ENCODE measurements at places on chromosomes 16 and 17.
A peak's percentile ranks its signal among the peaks of the same experiment; 100 is the strongest.

- no peak for DNase-seq
Measured at GRCh38 chr16:65662256-65662655, 540.4 kb upstream of the CDH11 start.

DNA sequence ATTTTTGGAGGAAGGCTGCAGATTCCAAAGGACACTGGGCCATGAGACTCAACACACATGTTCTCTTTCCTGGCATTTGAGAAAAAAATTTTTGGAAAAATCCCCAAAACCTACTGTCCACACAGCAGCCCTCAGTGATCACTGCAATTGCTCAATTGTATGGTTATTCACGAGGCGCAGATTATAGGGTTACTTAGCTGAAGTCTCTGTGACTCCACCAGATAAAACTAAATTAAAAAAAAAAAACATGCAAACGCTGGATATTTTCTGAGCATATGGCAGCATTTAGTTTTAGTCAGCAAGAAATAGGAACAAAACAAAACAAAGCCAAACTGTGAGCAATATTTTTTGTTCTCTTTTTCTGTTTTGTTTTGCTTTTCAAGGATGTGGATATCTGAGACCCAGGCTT lies 83.8 kb upstream of the FAM20A start:
- no peak for DNase-seq

DNA sequence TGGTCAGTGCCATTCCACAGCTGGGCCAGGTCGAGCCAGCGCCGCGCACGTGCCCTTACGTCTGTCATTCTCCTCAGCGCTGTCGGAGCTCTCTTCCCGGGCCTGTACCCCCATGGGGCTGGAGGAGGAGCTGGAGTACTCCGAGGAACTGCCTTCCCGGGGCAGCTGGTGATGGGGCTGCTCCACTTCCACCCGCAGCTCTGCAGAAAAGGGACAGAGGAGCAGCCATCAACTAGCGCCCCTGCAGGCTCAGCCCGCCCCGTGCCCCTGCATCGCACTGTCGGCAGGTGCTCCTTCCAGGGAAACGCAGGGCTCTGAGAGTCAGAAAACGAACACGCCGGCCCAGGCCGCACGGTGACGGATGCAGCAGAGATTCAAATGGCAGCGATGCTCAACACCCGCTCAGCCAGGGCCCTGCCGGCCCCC lies 20.9 kb downstream of the MAP1LC3B start:
- no peak for DNase-seq

DNA sequence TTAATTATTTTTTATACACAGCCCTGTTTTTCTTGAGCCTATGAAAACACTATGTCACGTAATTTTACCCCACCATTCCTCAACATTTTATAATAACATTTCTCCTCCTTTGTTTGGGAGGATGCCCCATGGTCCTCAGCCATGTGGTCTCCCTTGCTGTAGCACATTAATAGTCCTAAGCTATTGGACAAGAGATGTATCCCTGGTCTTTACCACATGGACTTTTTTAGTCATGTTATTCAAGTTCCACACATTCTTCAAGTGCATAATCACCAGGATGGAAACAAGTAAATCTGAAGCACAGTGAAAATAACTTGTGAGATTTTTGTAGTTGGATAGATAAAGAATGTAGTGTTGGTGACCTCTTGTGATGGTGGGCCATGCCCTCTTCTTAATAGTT lies 2.0 kb upstream of the KRTAP2-3 start:
- DNase-seq, result no peak

- DNase-seq, result peak; percentile 51
Measured at GRCh38 chr16:57186872-57187854, 1.0 kb downstream of the RSPRY1 start.

- DNase-seq, result no peak
Measured at GRCh38 chr16:7318686-7319085, 14.0 kb upstream of the RBFOX1 start.

DNA sequence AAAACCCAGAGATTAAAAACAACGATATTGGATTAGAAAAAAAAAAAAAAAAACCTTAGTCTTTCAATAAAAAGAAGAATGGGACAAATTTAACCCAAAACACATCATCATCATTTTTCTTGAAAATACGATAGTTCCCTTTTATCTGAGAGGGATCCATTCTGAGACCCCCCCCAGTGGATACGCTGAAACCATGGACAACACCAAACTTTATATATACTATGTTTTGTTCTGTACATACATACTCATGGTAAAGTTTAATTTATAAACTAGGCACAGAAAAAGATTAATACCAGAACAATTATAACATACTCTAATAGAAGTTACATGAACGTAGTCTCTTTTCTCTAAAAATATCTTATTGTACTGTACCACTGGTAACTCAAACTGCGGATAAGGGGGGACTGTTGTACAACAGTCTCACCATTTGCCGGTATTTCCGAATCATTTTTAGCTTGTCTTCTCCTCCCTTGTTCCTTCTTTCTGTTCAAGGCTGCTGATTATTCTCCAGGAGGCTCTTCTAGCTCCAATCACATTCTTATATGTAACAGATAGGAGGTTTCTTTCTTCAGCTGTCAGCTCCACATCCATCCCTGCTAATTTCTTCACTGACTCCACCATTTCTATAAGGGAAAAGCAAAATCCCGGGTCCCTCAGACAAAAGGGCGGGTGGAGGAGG lies 37.0 kb downstream of the RNF135 start:
- DNase-seq, result no peak

- no peak for DNase-seq
Measured at GRCh38 chr17:68425979-68426378, 31.3 kb downstream of the WIPI1 start.

DNA sequence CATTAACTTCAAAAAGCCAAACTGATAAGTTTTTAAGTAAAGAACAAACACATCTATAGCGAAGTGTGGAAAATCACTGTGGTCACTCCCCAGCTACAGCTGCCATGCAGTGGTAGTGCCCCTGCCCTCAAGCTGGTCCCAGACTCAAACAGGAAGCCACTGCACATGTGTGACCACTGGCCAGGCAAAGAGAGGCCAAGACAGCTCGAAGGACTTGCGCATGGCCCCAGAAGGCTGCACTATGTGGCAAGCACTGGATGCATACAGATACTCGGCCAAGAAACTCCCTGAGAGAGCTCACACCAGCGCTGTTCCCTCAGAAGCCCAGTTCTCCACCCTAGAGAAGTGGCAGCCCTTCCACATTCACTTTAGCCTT lies 82.4 kb downstream of the ANKRD11 start:
- no peak for DNase-seq
